Natural killer cell (primary cell): ENCODE measurements at places on chromosomes 13 and 19.

DNA sequence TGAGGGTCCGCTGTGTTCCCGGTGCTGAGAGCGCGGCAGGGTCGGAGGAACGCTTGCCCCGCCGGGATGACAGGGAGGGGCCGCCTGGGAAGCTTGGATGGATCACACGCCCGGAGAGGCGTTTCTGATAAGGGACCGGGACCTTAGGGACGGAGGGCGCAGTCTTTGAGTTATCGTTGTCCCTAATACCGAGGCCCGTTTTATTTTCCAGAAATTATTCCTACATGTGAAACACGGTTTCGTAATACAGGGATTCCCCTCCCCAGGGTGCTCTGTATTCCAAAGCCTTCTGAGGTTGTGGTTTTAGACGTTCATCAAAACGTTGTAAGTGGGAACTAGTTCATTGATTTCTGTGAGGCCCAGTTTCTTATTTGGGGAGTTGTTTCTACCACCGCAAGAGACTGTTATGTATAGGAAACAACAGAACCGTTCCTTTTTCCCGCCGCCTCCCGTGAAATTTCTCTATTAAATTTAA, 752 bp downstream of the PDCD5 start:
- no peak overlapping the region for H3K27ac ChIP-seq
- peak overlapping the region; percentile 45 for H3K4me3 ChIP-seq
- peaks cover 19% of the 10 kb centered on the region for H3K36me3 ChIP-seq
- H3K27me3 ChIP-seq, result no peaks in the 10 kb centered on the region
- H3K4me1 ChIP-seq, result peaks cover 22% of the 10 kb centered on the region

DNA sequence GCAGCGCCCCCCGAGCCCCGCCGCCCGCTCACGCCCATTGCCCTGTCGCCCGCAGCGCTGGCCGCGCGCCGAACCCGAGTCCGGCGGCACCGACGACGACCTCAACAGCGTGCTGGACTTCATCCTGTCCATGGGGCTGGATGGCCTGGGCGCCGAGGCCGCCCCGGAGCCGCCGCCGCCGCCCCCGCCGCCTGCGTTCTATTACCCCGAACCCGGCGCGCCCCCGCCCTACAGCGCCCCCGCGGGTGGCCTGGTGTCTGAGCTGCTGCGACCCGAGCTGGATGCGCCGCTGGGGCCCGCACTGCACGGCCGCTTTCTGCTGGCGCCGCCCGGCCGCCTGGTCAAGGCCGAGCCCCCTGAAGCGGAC, 518 bp downstream of the KLF2 start:
- H3K4me3 ChIP-seq, result peak overlapping the region; percentile 49
- H3K27me3 ChIP-seq, result no peaks in the 10 kb centered on the region
- DNase-seq, result peak; percentile 66
- H3K36me3 ChIP-seq, result peaks cover 42% of the 10 kb centered on the region

- no peak overlapping the region for H3K27ac ChIP-seq
- no peak overlapping the region for H3K4me3 ChIP-seq
- no peaks in the 10 kb centered on the region for H3K4me1 ChIP-seq
These were observed 7.7 kb upstream of the TIMM50 start for GRCh38 chr19:39472746-39473442.

DNA sequence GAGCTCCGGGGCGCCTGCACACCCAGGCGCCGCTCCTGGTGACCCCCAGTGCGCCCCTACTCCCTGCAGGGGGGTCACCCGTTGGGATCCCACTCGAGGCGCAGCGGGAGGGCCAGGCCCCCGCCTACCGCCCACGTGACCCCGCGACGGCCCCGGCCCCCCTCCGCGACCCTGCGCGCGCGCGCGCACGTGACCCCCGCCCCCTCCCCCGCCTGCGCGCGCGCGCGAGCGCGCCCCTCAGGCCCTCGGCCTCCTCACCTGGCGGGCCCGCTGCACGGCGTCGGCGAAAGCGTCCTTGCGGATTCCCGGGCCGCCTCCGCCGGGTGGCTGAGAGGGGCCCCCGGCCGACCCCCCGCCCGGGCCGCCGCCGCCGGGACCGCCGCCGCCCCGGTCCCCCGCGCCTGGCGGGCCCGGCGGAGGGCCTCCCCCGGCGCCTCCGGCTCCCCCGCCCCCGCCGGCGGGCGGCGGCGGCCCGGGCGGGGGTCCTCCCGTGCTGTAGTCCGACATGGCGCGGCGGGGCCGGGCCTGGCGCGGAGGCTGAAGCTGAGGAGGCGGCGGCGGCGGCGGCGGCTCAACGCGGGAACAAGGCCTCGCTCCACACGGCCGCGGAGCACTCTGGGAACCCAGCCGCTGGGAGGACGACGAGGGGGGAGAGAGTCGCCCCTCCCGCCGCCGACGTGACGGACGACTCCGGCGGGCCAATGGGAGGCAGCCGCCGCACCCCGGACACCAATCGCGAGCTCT, at the start of gene KHSRP:
TSS of gene KHSRP (minus strand) at position 617 of the 744 bp plus-strand sequence. CDS start at position 507, 110 bp downstream.
- H3K27ac ChIP-seq, result peak within 1 kb of the TSS; percentile 96
- H3K27me3 ChIP-seq, result no peaks in the 10 kb centered on the region
- peak; percentile 61 for DNase-seq
- H3K4me1 ChIP-seq, result peaks cover 36% of the 10 kb centered on the region
- H3K36me3 ChIP-seq, result peaks cover 27% of the 10 kb centered on the region

DNA sequence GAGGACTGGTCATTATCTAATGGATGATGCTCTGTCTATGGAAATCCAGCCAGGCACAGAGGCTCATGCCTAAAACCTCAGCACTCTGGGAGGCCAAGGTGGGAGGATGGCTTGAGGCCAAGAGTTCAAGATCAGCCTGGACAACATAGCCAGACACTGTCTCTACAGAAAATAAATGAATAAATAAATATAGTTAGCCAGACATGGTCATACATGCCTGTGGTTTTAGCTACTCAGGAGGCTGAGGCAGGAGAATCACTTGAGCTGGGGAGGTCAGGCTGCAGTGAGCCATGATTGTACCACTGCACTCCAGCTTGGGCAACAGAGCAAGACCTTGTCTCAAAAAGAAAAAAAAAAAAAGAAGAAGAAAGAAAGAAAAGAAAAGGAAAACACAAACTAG, 234.7 kb downstream of the TSHZ3 start:
- DNase-seq, result no peak
- no peak overlapping the region for H3K27ac ChIP-seq
- H3K36me3 ChIP-seq, result no peaks in the 10 kb centered on the region
- H3K4me3 ChIP-seq, result no peak overlapping the region
- H3K4me1 ChIP-seq, result peaks cover 11% of the 10 kb centered on the region

DNA sequence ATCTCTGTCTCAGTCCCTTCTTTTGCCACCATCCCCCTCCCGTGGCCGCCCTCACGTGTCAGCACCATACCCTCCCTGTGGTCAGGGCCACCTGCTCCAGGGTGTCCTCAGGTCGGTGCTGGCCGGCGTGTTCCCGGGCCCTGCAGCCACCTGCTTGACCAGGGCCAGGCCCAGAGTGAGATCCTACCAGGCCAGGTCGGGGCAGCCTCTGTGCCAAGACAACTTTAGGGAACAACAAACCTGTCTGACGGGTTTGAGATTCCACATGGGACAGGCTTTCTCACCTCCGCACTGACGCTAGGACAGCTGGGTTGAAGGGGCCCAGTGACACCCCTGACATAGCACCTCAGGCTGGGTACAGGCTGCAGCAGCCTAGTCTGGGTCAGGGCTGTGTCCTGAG, 7.5 kb upstream of the SBNO2 start:
- no peaks in the 10 kb centered on the region for H3K27me3 ChIP-seq
- H3K27ac ChIP-seq, result no peak overlapping the region
- DNase-seq, result no peak
- peaks cover 15% of the 10 kb centered on the region for H3K4me1 ChIP-seq

GRCh38 chr13:97205465-97205864, 16.7 kb upstream of the MBNL2 start:
- H3K27ac ChIP-seq, result no peak overlapping the region
- DNase-seq, result no peak
- no peaks in the 10 kb centered on the region for H3K27me3 ChIP-seq
- H3K4me3 ChIP-seq, result no peak overlapping the region
- no peaks in the 10 kb centered on the region for H3K36me3 ChIP-seq
- peaks cover 6% of the 10 kb centered on the region for H3K4me1 ChIP-seq

DNA sequence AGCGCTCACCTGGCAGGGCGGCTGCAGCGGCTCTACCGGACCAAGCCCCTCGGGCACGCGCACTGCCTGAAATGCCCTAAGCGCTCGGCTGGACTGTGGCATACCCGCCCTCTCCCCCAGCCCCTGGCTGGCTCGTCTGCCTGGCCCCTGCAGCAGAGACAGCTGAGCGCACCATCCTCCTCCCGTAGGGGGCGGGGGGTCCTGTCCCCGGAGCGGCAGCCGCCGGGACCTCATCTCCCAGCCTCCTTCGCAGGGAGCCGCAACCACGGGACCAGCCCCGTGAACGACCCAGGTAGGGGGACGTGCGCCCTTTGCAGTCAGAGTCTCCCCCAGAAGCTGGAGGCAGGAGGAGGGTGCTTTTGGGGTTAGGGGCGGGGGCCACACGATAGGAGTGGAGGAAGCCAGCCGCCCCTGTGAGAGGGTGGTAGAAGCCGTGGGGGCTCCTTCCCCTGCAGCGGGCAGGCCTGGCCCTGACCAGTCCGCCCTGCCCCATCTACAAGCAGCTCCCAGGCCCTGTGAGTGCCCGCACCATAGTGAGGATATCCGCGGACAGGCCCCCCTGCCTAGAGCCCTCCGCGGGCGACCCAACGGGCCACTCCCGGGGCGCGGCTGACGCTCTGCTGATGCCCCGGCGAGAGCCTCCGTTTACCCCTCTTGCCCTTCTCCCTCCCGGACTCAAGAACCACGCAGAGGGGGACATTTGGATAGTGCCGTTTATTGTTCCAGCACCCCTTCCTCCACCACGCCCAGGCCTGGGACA, 34.2 kb downstream of the ZNF787 start:
- no peak overlapping the region for H3K27ac ChIP-seq
- no peaks in the 10 kb centered on the region for H3K27me3 ChIP-seq
- no peak for DNase-seq

DNA sequence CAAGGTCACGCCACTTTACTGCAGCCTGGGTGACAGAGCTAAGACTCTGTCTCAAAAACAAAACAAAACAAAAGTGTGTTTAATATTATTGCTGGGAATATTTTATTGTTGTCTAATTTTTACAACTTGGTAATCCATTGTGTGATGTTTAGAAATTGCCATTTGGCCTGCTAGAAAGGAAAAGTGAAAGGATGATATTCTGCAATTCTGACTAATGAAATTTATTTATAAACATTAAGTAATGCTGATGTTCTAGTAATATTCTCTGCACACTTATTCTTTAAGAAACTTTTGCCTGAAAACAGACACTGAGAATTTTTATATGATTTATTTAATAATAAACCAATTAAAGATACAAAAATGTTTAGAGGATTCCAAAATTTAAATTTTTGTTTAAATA, 87.4 kb downstream of the ELF1 start:
- H3K27ac ChIP-seq, result no peak overlapping the region
- H3K4me1 ChIP-seq, result no peaks in the 10 kb centered on the region
- H3K36me3 ChIP-seq, result peaks cover 55% of the 10 kb centered on the region
- DNase-seq, result no peak
- H3K27me3 ChIP-seq, result no peaks in the 10 kb centered on the region

- H3K27me3 ChIP-seq, result peaks cover 12% of the 10 kb centered on the region
- peak within 1 kb of the TSS; percentile 33 for H3K4me3 ChIP-seq
- H3K36me3 ChIP-seq, result peaks cover 5% of the 10 kb centered on the region
- DNase-seq, result peak; percentile 97
These were observed at the start of gene ATP5F1D for GRCh38 chr19:1241417-1242095. TSS of gene ATP5F1D (plus strand) at chr19:1241751. CDS start at chr19:1241851, 100 bp downstream.

- H3K27me3 ChIP-seq, result no peaks in the 10 kb centered on the region
- H3K4me1 ChIP-seq, result no peaks in the 10 kb centered on the region
- peaks cover 42% of the 10 kb centered on the region for H3K36me3 ChIP-seq
- H3K4me3 ChIP-seq, result no peak overlapping the region
These were observed 7.4 kb downstream of the TGDS start for GRCh38 chr13:94588541-94588940.

DNA sequence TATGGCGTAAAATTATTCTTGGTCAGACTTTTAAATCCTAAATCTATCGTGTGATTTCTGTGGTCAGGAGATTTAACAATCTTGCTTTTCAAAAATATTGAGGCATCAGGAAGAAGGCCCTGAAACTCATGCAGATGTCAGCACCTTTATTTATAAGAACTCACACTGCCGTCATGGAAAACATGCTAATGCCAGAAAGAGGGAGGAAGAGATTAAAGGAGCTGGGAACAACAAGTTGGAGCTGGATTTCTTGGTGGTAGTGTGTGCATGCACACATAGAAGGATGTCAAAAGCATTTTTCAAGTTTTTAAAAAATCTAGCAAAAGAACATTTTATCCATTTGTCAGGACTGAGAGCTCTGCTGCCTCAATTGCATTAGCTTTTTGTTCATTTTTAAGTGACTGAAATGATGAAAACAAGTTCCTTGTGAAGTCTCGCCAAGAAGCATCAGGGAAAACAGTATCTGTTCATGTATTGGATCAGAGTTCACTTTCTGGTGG, 342.5 kb downstream of the SPRY2 start:
- no peaks in the 10 kb centered on the region for H3K27me3 ChIP-seq
- H3K4me3 ChIP-seq, result no peak overlapping the region
- H3K27ac ChIP-seq, result no peak overlapping the region
- H3K4me1 ChIP-seq, result no peaks in the 10 kb centered on the region
- DNase-seq, result no peak

DNA sequence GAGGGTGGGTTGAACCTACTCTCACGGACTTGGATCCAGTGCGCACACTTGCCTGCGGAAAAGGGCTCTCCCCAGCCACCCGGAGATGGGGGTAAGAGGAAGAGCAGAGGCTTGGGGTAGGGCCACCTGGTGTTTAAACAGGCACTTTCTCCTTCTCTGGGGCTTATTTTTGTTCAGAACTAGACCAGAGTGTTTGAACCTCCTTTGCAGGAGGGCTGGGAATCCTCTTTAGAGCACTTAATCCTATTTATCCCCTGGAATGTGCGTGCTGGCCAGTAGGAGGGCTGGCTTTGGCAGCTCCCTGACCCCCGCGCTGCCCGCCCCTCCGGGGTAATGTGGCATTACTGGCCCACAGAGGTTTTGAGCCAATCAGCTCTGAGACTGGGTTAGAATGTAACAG, 2.0 kb downstream of the RGS9BP start:
- H3K4me1 ChIP-seq, result peaks cover 33% of the 10 kb centered on the region
- H3K36me3 ChIP-seq, result no peaks in the 10 kb centered on the region
- no peak overlapping the region for H3K4me3 ChIP-seq

DNA sequence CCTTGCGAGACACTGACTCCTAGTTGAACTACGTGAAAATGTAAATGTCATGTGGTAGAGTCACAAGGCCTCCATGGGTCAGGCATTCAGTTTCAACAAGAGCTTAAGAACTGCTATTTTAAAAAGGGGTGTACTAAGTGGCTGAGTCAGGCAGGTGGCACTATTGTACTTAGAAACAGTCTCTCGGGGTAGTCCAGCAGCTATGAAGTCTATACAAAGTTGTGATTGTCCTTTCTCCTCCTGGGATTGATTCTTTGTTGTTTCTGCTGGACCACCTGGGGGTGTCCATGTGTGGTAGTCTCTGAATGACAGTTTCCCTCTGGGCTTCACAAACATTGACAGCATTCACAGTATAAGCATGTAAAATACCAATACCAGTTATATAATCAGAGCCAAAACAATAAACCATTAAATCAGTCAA, 33.0 kb downstream of the UGGT2 start:
- H3K36me3 ChIP-seq, result no peaks in the 10 kb centered on the region
- H3K4me1 ChIP-seq, result no peaks in the 10 kb centered on the region
- DNase-seq, result no peak
